ENCODE measurements at places on chromosomes 3 and 15. TPM values are rescaled to one million over a fixed set of nuclear protein-coding genes. Genes with fewer than 3 reads are reported as not detected.

The A4GNT gene
- 3.3 TPM for polyA plus RNA-seq

The TMEM44 gene
- polyA plus RNA-seq: 19.0 TPM

The ZCWPW2 gene
- 2.2 TPM for polyA plus RNA-seq

The LRRC15 gene
- 0.05 TPM for polyA plus RNA-seq

The TSEN2 gene
- polyA plus RNA-seq: 24.0 TPM

The GNB5 gene
- polyA plus RNA-seq: 20.3 TPM

The SKOR1 gene
- polyA plus RNA-seq: 0.42 TPM

The GXYLT2 gene
- polyA plus RNA-seq: 19.2 TPM

The NPAP1 gene
- 0.61 TPM for polyA plus RNA-seq

The NOX5 gene
- 0.65 TPM for polyA plus RNA-seq

The ITPKA gene
- polyA plus RNA-seq: 0.63 TPM

The OIP5 gene
- polyA plus RNA-seq: 12.2 TPM

The THRB gene
- 26.7 TPM for polyA plus RNA-seq

The DPPA2 gene
- polyA plus RNA-seq: 0.93 TPM

The GRM2 gene
- 0.73 TPM for polyA plus RNA-seq

The MB21D2 gene
- 16.0 TPM for polyA plus RNA-seq

The SPESP1 gene
- 3.4 TPM for polyA plus RNA-seq

The VGLL3 gene
- 4.0 TPM for polyA plus RNA-seq

The OSBPL10 gene
- 24.8 TPM for polyA plus RNA-seq

The ASB14 gene
- 0.60 TPM for polyA plus RNA-seq

The SEC11A gene
- polyA plus RNA-seq: 301 TPM

The CMSS1 gene
- 44.5 TPM for polyA plus RNA-seq

The GOLGA6L7 gene
- polyA plus RNA-seq: 0.32 TPM

The THUMPD3 gene
- 54.3 TPM for polyA plus RNA-seq

The TMEM62 gene
- 16.7 TPM for polyA plus RNA-seq

The SPSB4 gene
- 20.0 TPM for polyA plus RNA-seq

The NTRK3 gene
- 13.7 TPM for polyA plus RNA-seq

The TPM1 gene
- 529 TPM for polyA plus RNA-seq

The ALCAM gene
- 151 TPM for polyA plus RNA-seq

The MESP2 gene
- 0.42 TPM for polyA plus RNA-seq

The VIPR1 gene
- 1.4 TPM for polyA plus RNA-seq

The LSMEM2 gene
- 0.33 TPM for polyA plus RNA-seq

The C3orf85 gene
- polyA plus RNA-seq: 23.7 TPM

The CHRFAM7A gene
- 3.0 TPM for polyA plus RNA-seq

The CCR3 gene
- not detected for polyA plus RNA-seq

The REC114 gene
- polyA plus RNA-seq: not detected

The NLGN1 gene
- polyA plus RNA-seq: 2.5 TPM

The ACAN gene
- 2.8 TPM for polyA plus RNA-seq

The GCHFR gene
- polyA plus RNA-seq: 53.1 TPM
